ENCODE measurements at places on chromosomes 5 and 9.

DNA sequence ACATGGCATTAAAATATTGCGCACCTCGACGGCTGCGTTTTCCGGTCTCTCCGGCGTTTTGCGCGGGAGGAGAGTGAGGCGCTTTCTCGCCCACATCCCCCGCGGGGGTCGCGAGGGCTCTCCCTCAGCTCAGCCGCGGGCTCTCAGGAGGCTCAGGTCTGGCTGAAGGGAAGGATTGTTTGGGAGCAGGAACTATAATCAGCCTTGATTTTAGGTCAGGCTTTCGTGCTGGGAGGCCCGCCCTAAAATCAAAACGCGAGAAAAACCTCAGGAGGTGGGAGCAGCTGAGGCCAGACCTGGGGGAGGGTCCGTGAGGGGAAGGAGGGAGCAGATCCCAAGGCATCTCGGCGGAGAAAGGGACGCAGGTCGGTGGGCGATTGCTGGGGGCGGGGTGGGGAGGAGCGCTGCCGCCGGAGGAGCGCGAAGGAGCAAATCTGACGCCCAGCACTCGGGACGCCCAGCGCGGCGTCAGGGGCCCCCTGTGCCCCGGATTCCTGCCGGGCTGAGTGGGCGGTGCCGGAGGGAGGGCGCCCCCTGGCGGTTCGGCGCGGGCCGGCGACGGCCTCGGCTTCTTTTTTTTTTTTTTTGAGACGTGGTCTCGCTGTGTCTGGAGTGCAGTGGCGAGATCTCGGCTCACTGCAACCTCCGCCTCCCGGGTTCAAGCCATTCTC lies 18.7 kb upstream of the RNF130 start:
- peak; percentile 59 for DNase-seq

GRCh38 chr5:43581398-43581797 lies 21.6 kb upstream of the NNT start:
- no peak for DNase-seq

- DNase-seq = no peak
Observed at GRCh38 chr5:14172149-14172795, 29.1 kb downstream of the TRIO start.

- DNase-seq = no peak
Observed at GRCh38 chr9:121699571-121700164, 48.2 kb downstream of the DAB2IP start.

GRCh38 chr5:1998716-1999317 lies 116.1 kb upstream of the IRX4 start:
- no peak for DNase-seq

GRCh38 chr5:106876665-106877194 lies 794.0 kb downstream of the EFNA5 start:
- no peak for DNase-seq

DNA sequence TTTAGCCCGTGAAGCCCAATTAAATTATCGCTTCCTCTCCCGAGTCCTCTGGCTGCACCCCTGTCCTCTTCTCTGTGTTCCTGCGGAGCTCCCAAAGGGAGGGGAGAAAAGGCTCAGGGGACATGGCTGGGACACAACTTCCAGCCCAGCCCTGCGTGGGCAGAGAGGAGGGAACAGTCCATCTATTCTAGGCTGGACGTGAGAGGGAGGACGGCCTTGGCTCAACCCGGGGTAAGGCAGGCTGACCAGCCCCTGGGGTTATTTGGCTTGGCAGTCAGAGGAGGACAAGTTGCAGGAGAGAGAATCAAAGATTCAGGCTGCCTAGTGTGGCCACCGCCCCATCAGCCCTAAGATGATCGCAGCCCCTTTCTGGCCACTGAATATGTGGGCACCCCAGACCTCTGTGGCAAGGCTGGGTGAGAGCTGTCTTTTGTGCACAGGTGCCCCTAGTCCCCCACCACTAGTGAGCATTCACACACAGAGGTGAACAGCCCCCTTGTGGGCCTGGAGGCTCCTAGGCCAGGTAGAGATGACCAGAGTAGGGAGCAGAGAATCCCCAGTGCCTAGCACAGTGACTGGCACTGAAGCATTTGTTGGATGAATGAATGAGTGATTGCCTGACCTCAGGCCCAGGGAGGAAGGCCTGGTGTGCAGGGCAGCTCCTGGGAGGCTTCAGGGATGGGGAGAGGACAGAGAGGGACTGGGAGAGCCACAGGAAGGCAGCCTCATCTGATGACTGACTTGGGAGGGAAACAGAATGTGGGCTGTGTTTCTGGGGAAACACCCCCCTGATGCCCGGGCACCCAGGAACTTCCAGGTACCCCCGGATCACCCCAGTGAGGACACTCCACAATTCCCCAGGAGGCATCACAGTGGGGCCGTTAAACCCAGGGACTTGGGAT lies 133.9 kb downstream of the C9orf50 start:
- DNase-seq = no peak

DNA sequence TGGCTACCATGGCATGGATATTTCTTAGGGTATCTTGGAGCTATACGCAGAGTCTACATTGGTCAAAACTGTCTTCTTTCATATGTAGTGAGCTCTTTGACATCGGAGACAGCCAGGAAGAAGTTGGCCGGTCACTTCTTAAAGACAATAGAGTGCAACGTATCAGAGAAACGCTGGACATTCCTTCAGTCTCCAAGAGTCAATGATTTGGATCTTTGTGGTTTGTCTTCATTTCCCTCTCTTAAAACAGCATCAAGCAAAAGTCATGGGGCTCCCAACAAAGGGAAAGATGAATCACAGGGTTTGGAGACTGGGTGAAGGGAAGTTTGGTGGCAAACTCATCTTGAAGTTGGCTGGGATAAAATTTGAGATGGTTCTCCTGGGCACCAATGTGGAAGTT lies 320.1 kb downstream of the AGTPBP1 start:
- no peak for DNase-seq

DNA sequence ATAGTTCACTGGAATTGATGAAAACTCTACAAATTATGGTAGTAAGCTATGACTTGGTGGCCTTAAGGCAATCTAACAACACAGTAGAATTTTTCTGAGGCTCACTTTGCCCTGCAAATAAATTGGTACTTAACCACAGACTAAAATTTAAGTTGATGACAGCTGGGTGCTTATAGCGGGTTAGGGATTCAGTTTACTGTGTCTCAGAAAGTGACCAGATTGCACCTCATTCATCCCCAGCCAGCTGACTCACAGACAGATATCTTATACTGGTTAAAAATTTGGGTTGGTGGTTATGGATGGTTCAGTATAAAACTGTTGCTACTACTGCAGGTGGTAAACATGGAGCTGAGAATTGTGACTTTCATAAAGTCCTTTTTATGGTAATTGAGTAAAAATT lies 2.8 kb downstream of the CKS2 start:
- no peak for DNase-seq

DNA sequence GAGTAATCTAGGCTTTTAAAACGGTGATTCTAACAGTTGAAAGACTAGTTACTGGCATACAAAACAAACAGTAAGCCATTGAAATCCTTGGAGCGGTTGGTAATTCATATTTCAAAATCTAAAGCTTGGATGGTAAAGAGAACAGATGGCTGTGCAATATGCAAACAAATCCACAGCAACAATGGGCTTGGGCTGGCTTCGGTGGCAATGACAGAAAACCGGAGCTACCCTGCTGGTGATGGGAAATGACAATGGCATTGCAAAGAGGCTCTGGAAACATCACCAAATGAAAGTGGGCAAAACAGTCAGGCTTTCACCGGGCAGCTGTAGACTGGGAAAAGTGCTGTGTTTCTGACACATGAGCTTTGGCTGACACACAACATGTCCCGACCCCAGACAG lies 42.2 kb downstream of the MED27 start:
- no peak for DNase-seq

- no peak for DNase-seq
Observed at GRCh38 chr9:83196946-83197345, 134.0 kb upstream of the RASEF start.
